Activated CD4-positive, alpha-beta T cell treated with anti-CD3 and anti-CD28 coated beads, Interleukin-2, amount 10 ng/mL, durations not matched to agents 7 days and 5 days (primary cell): ENCODE measurements at places on chromosomes 12 and 14.
A peak's percentile ranks its signal among the peaks of the same experiment; 100 is the strongest.

GRCh38 chr14:90810806-90811205 lies 5.4 kb downstream of the TTC7B start:
- DNase-seq: no peak

GRCh38 chr14:31457665-31458659 lies 656 bp upstream of the DTD2 start:
- DNase-seq: no peak

DNA sequence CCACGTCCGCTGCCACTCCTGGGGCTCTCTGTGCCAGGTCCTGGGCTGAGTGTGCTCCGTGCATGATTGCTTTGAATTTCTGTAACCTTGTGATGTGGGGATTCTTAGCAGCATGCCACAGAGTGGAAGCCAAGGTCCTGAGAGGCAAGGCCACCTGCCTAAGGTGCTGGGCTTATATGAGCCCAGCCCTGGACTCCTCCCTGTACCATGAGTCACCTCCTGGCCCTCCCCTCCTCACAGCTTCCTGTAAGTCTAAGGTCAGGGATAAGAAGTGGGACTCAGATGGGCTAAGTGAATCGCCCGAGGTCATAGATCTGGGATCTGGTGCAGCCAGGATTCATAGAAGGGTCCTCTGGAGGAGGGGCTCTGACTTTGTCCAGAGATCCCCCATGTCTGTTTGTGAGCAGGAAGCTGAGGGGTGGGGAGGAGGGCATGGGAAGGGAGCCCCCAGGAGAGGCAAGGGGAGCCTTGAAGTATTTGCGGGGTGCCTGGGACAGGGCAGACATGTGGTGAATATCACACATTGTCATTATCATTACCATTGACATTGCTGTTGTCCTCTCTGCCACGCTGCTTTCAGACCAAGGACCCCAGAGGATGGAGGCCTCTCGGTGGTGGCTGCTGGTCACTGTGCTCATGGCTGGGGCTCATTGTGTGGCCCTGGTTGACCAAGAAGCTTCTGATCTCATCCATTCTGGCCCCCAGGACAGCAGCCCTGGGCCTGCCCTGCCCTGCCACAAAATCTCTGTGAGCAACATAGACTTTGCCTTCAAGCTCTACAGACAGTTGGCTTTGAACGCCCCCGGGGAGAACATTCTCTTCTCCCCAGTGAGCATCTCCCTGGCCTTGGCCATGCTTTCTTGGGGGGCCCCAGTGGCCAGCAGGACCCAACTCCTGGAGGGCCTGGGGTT lies 28.8 kb downstream of the SERPINA3 start:
- no peak for DNase-seq

DNA sequence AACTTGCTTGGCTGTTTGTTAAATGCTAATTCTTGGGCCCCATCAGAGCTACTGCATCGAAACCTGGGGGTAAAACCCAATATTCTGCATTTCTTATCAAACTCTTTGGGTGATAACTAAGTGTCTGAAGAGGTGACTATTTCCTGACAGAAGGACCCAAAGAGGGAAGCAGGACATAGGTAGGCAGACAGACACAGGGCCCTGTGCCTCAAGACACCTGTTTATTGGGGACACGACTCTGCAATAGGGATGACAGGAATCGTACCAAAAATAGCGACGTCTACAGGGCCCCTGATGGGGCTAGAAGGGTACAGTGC lies 8.6 kb downstream of the ZNF219 start:
- no peak for DNase-seq

- no peak for DNase-seq
Observed at GRCh38 chr12:19110221-19110940, 19.2 kb upstream of the PLEKHA5 start.

DNA sequence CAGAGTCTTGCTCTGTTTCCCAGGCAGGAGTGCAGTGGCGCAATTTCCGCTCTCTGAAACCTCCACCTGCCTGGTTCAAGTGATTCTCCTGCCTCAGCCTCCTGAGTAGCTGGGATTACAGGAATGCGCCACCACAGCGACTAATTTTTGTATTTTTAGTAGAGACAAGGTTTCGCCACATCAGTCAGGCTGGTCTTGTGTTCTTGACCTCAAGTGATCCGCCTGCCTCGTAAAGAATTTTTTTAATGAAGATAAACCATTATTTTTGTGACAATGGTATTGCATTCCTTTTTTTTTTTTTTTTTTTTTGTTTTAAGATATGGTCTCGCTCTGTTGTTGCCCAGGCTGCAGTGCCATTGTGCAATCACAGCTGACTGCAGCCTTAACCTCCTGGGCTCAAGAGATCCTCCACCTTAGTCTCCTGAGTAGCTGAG lies 25.8 kb downstream of the ACVR1B start:
- DNase-seq: no peak

- DNase-seq: no peak
Observed at GRCh38 chr12:81022531-81022930, 55.3 kb upstream of the ACSS3 start.

DNA sequence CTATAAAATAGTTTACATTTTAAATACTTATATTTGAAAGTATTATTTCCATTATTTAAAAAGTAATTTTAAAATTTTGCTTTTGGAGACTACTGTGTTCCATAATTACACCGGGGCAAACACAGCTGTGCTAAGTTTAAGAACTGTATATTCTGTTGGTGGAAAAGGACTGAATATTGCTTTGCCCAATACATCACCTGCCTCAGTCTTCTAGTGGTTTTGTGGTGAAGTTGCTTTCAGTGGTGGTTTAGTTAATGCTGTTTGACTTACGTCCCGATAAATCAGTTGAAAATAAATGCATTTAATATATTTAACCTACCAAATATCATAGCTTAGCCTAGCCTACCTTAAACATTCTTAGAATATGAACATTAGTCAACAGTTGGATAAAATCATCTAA lies 23.4 kb downstream of the FBXO34 start:
- DNase-seq: peak; percentile 19

DNA sequence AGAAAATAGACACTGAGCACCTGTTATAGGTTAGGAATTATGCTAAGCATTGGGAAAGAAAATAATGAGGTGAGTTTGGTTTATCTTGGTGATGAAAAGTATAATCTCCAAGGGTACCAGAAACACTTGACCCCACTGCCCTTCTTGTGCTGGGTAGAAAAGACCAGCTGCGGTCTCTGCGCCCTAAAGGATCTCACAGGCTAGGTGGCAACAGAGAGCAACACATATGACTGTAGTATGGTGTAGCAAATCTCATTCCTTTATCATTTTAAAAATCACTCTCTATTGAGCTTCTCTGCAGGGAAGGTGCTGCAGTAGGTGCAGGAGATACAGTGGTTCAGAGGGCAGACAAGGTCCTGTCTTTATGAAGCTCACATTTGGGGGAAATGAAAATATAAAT lies 26.1 kb downstream of the NRXN3 start:
- no peak for DNase-seq

DNA sequence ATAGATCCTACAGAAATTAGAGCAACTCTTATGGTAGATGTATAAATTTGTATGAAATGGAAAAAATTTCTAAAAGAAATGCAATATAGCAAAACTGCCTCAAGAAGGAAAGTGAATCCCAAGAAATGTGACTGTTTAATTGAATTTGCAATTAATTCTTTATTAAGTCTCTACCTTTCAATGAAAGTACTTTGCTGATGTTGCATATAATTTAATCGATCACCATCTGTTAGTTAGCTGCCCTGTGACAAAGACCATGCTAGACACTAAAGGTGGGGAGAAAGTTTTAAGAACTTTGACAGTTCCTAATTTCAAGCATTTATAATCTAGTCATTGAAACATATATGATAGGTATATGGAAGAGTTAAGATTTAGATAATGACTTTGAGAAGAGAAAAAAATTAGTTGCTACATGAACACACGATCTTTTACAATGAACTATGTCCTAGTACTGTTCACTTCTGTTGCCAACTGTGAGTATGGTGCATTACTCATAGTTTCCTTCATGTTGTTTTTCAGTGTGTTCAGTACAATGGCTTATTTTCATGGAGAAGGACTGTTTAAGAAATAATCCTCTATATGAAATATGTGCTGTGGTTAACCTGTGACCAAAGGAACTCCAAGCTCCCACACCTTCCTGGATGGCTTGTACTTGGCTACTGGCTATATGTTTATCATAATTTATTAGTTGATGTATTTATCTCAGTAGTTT lies 128.4 kb downstream of the METTL25 start:
- DNase-seq: no peak

GRCh38 chr12:101906226-101906625 lies 28.8 kb downstream of the DRAM1 start:
- no peak for DNase-seq

DNA sequence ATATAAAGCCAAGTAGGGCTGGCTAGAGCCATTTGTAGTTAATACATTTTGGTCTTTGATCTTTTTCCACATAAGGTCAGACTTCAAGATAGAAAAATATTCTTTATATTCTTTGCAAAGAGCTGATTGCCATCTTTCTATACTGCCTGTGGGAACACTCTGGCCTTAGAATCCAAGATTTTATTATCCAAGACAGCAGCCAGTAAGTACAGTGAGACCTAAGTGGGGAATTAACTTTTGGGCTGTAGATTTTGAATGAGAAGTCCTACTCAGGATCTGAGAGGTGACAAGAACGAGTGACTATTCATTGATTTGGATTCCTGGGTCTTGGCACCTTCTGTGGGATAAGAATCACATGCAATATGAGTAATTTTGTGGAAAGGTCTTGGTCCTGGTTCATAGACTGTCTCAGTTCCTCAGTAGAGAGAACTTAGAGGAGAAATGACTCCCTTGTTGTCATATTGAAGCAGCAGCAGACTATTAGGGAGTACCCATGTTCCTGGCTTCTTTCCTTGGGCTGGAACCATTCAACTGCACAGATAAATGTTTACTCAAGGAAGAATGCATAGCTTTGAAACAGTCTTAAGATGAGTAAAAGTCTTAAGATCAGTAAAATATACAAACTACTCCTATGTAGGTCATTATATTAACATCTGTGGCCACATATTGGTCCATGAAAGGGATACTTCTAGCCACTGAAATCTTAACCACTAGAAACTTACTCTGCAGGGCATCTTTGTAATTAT lies 353.8 kb downstream of the RAD51B start:
- no peak for DNase-seq

DNA sequence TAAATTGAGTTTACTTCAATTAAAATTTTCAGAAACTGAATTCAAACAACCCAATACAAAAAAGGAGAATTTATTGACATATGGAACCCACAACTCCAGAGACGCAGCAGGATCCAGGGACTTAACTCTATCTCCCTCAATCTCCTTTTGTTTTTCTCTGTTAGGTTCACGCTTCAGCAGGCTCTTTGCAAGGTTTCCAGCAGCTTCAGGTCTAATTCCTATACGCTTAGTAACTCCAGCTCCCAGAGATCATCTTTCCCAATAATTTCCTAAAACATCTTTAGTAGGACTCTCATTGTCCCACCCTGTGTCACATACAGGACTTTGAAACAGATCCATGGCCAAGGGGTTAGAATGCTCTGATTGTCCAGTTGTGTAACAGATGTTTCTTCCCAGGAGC lies 175.2 kb downstream of the RMST start:
- no peak for DNase-seq

GRCh38 chr14:32847867-32848266 lies 90.8 kb upstream of the NPAS3 start:
- DNase-seq: no peak

GRCh38 chr14:57671021-57671420 lies 177.4 kb upstream of the CCDC198 start:
- DNase-seq: no peak

DNA sequence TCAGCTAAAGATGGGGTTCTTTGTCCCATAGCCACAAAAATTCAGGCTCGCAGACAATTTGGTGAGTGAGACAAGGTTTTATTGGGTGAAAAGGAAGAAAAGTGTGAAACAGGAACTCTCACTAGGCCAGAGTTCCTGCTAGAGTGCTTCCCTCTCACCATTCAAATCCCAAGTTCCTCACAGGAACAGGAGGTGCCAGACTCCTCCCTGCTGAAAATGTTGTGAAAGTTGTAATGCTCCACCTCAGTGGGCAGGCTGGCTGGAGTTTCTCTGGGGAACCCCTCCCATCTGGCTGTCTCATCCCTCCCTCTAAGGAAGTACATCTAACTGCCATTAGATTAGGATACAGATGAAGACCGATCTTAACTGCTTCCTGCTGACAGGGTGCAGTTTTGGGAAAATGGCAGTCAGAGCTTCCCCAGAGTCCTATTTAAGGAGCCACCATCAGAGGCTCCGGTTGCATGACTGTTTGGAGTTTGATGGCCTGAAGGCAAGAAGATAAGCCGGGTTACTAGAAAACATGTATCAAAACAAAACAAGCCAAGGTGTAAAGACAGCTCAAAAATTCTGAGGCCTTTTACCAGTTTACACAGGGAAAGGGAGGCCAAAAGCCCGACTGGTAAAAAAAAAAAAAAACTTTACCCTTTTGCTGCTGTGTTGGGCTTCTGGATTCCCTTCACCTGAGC lies 127.6 kb downstream of the FSCB start:
- DNase-seq: no peak

DNA sequence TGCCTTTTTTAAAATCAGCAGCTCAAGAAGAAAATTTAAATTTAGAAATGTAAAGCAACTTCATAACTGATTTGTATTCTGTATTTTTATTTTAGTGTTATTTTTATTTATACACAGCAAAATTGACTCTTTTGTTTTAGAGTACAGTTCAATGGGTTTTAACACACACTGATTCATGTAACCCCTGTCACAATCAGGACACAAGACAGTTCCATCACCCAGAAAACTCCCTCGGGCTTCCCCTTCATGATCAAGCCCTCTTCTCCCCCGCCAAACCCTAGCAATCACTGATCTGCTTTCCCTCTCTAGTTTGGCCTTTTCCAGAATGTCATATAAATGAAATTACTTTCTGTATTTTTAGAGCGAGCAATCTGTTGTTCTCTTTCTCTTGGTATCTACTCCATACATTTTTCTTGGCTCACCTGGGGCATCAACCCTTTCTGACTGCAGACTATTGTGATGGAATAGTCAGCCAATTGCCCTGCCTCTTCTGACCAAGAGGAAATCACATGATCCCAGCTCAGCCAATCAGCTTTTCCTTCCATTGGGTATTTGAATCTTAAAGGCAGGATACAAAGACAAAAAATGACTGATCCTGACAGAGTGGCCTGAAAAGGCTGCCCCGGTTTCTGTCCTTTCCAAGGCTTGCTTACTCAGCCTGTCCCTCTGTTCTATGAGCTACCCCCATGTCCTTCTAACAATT lies 5.3 kb downstream of the SLC5A8 start:
- no peak for DNase-seq

- DNase-seq: no peak
Observed at GRCh38 chr12:89372584-89373370, 20.5 kb upstream of the DUSP6 start.

DNA sequence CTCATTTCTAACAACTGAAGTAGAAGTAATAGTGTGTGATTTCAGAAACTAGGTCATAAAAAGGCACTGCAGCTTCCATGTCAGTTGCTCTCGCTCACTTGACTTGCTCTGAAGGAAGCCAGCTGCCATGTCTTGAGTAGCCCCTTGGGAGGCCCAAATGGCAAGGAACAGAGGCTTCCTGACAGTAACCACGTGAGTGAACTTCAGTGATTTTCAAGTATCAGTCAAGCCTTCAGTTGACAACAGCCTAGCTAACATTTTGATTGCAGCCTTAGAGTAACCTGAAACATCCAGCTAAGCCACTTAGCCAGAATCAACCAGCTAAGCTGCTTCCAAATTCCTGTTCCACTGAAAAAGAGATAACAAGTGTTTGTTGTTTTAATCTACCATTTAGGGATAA lies 26.7 kb downstream of the TOGARAM1 start:
- no peak for DNase-seq
